ENCODE measurements at places on chromosomes 4 and X.

DNA sequence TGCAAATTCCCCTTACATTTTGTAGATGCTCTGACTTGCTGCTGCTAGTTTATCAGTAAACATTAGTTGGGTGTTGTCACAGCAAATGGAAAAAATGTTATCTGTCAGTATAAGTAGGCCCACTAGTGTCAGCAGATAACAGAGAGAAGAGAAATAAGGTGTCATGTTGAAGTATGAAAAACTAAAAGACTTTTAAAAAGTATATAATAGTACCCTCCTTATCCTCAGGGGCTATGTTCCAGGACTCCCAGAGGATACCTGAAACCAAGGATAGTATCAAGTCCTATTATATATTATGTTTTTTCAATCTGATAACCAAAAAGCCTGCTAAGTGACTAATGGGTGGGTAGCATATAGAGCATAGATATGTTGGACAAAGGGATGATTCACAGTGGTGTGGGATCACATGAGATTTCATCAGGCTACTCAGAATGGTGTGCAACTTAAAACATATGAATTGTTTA is 11.6 kb upstream of the BMP2K start:
- DNase-seq, result no peak

DNA sequence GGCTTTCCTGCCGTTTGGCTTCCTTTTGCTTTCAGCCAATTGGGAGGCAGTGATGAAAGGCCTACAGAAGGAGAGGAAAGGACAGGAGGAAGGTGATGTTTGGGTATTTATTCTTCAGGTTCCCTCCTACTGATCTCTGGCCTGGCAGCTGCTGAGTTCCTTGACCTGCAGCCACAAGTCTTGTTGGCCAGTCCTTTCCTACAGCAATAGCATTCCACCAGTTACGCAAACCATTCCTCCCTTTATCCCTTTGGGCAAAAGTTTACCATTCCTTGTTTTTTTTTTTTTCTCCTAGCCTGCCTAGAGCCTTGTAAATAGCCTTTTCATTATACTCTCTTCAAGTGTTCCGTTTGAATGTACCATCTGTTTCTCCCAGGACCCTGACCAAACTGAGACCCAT is 198.1 kb upstream of the FTHL17 start:
- no peak for DNase-seq

DNA sequence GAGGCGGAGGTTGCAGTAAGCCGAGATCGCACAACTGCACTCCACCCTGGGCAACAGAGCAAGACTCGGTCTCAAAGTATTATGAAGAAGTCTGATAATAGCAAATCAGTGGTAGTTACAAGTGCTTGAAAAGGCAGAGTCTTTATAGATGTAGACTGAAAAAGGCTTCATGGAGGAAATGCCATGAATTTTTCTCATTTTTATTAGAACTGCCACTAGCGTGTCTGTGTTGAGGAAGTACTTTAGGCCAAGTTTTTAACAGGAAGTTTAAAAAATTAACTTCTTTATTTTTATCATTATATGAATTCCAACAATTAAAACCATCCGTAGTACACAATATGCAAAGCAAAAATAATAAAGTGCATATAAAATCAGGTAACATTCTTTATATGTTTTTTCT is 32.8 kb upstream of the IL13RA1 start:
- no peak for DNase-seq

DNA sequence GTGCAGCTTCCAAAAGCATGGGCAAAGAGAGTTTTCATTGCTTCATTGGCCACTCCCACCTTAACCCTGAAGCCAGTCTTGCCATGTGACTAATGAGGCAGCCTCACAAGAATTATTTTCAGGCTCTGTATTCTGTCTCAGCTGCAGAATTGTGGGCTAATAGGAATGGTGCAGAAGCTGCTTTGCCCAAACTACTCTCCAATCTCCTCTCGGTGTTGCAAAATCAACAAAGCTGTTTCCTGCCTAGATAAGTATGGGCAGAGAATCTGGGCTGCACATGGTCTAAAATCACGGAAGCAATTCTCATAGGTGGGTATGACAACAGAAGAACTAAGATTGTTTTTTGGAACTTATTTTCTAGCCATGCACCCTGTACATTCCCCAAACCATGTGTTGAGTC is 31.4 kb downstream of the PPP1R2C start:
- DNase-seq, result no peak

- DNase-seq, result no peak
Measured at GRCh38 chrX:150899191-150899757, 806 bp upstream of the CD99L2 start.

- DNase-seq, result no peak
Measured at GRCh38 chr4:9916937-9917336, 104.4 kb downstream of the SLC2A9 start.

DNA sequence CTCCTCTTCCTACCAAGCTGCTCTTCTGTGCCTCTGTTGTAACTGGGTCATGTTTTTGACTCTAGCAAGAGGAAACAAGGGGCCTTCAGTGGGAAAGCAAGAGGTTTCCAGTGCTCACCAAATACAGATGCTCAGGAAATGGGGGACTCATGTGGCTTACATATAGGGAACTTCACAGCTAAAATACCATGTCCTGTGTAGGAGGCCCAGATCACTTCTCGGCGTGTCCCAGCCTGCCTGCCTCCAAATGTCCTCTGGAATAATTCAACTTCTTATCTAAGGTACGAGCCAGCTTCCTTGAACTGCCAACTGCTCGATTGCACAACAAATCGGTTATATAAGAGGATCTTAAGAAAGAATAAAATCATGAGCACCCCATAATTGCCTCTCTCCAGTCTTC is 161.3 kb downstream of the KIT start:
- no peak for DNase-seq

DNA sequence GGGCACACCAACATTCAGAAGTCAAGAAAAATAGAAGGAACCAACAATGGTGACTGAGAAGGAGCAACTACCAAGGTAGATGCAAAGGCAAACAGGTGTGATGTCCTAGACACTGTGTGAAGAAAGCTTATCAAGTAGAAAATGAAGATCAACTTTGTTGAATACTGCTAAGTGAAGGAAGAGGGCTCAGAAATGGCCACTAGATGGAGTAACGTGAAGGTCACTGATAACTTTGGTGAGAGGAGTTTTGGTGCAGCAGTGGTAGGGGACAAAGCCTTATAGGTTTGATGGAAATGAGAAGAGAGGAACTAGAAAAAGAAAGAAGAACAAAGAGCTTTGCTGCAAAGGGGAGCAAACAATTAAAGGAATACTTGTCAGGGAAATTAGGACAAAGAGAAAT is 23.5 kb downstream of the OTC start:
- DNase-seq, result no peak

DNA sequence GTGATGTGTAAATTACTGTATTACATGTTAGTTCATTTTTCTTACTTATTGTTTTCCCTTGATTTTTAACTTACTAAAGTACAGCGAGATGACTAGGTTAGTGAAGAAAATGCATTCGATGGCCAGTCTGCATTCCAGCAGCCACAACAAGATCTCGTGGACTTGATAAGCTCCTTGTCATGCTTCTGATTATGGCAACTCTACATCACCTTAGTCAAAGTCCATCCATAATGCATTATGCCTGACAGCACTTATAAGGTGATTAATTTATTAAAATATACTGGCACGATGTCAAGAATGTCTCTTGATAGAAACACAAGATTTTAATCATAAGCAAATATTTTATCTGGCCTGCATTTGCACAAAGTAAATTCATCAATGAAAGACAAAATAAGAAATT is 109.9 kb upstream of the NAP1L5 start:
- no peak for DNase-seq

DNA sequence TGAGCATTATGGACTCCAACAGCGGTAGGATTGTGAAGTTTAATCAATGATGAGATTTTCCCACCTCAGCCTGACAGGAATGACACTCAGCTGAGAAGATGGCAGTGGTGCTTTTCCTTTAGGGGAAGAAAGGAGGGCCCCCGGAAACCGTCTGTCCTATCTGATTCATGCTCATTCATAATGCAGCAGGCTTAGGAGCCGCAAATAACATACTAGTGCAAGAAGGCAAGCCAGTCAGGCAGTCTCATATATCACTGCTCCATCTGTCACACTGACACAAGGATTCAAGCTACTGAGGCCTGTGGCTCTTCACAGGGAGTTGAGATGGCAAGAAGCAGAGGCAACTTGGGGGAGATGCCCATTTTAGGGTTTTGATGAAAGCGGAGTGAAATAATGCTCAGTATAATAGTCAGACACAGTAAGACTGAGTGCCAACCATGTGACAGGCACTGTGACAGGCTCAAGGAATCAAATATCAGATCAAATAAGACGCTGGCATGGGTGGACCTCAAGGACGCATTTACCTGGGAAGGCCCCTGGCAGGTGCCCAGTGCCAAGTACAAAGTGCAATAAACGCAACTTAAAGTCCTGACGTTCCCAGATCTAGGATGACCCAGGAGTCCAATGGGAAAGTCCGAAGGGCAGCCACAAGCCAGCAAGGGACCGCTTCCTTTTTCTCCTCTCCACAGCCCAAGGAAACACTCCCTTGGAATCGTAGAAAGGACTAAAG is 63.4 kb downstream of the FHDC1 start:
- DNase-seq, result no peak

GRCh38 chr4:151355155-151355554 is 29.8 kb upstream of the SH3D19 start:
- DNase-seq, result no peak

DNA sequence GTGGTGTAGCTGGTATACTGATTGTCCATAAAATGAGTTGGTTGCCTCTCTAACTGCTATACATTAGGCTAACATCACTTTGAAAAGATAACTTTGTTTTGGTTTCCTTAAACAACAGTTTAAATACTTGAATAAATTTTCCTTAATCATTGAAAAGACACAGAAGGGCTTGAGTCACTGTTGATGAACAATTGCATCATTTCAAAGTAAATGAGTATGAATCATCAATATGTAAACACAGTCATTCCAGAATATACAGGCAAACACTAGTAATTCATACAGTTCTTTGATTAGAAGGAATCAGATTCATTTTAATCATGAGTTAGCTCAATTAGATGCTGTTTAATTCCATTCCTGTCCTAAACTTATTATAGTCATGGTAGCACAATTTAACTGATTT is 160.6 kb downstream of the AFF2 start:
- DNase-seq, result no peak

DNA sequence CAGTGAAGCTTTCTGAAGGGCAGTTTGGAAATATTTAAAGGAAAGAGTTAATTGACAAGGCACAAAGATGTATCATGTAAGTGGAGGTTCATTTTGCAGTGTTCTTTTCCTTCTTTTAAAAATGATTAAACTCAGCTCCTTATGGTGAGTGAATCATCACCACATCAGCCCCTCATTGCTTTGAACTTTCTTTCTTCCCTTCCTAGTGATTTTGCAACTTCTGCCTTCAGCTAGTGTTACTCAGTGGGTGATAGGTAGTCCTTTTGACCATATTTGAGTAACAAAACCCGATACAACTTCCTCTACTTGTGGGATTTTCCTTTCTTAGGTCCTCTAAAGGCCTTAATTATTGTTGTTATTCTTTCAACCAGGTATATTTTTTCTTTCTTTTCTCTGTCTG is 8.2 kb downstream of the ZCCHC4 start:
- no peak for DNase-seq

GRCh38 chr4:38082424-38083385 is 122.5 kb downstream of the PTTG2 start:
- DNase-seq, result no peak

- no peak for DNase-seq
Measured at GRCh38 chr4:120769227-120769626, 153.3 kb downstream of the PRDM5 start.

GRCh38 chrX:132622130-132622529 is 133.3 kb upstream of the MBNL3 start:
- no peak for DNase-seq

- no peak for DNase-seq
Measured at GRCh38 chr4:56655209-56655626, 25.9 kb downstream of the HOPX start.

GRCh38 chrX:3522101-3522650 is 175.7 kb upstream of the MXRA5 start:
- no peak for DNase-seq

All from stimulated activated CD8-positive, alpha-beta memory T cell treated with anti-CD3 and anti-CD28 coated beads, Interleukin-7, amount 100 ng/mL, for 1 hour (primary cell).